ENCODE measurements at places on chromosomes 16 and 17.

GRCh38 chr17:74737299-74738050, 419 bp downstream of the RAB37 start:
- DNase-seq, result peak; percentile 83

- DNase-seq, result no peak
Observed at GRCh38 chr16:50666658-50667496, 14.2 kb downstream of the SNX20 start.

DNA sequence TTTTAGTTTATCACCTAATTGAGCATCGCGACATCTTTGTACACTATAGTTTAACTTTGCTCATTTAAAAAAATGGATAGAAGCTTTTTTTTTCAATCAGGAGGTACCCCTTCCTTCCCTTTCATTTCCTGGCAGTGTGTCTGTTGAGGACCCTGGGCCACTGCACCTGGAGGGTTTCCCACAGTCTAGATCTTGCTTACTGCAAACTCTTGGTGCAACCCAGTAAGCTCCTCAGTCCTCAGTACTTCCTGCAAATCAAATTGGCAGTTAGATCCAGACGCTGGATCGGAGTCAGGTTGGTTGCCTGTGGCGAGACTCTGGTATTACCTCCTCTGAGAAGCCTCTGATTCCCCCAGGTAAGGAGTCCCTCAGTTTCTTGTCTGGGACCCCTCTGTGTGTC, 162.0 kb downstream of the RAB11FIP4 start:
- no peak for DNase-seq

- no peak for DNase-seq
Observed at GRCh38 chr16:67783353-67783725, 23.0 kb downstream of the RANBP10 start.

DNA sequence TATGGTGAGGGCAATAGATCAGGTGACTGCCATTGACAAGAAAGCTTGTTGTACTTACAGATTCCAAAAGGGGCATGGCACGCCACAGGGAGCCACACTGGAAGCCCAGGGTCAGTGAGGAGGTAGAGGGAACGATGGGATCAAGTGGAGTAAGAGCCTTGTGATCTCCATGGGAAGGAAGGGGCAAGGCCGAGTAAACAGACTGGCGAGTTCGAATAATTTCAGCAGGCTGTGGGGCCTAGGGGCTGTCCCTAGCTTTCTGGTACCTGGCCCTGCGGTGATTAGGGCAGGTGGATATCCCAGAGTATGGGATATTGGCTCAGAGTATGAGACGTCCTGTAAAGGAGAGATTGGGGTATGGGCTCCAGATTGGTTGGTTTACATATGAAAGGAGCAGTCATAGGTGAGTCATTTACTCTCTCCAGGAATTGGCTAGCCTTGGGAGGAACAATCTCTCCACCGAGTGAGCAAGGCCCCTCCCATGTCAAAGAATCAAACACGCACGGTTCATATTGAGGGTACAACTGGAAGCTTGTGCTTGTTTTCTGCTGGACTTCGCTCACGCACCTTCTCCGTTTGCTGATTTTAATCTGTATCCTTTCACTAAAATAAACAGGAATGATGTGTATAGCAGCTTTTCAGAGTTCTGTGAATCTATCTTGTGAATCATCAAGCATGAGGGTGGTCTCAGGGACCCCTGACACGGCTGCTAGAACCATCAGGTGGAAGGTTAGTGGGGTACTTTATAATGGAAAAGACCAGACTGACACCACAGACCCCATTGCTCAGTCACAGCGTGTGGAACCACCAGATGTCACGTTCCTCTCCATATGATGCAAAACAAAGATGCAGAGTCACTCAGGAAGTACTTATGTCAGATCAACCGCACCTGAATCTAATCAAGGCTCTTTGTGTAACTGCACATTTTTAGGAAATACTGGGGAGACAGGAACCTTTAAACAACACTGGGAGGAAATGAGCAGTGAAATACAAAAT, 27.9 kb downstream of the GABARAPL2 start:
- peak; percentile 63 for DNase-seq

DNA sequence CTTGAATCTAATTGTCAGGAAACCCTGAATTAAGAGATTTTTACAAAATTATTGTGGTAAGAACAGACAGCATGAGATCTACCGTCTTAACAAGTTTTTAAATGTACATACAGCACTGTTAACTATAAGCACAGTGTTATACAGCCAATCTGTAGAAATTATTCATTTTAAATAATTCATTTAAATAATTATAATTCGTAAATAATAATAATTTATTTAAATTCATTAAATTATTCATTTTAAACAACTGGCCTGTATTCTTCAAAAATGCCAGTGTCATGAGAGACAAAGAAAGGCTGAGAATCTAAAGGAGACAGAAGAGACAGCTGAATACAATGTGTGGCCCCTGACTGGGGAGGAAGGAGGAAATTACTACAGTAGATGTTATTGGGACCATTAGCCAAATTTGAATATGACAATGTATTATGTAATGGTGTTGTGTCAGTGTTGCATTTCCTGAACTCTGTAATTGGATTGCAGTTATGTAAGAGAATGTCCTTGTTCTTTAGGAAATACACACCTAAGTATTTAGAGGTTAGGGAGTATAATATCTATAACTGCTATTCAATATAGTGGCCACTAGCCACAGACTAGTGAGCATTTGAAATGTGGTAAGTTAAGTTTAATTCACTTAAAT, 2.3 kb downstream of the RSAD1 start:
- no peak for DNase-seq

- DNase-seq, result no peak
Observed at GRCh38 chr16:27398894-27399853, 2.8 kb upstream of the IL21R start.

- DNase-seq, result peak; percentile 36
Observed at GRCh38 chr17:13671771-13672170, 70.0 kb upstream of the HS3ST3A1 start.

GRCh38 chr17:3024346-3024745, 39.1 kb downstream of the OR1D5 start:
- DNase-seq, result no peak

GRCh38 chr16:19784183-19784736, 66.2 kb downstream of the IQCK start:
- no peak for DNase-seq

- DNase-seq, result no peak
Observed at GRCh38 chr17:74006371-74006770, 197.1 kb upstream of the RPL38 start.

- no peak for DNase-seq
Observed at GRCh38 chr17:76633628-76634328, 9.8 kb downstream of the ST6GALNAC1 start.

DNA sequence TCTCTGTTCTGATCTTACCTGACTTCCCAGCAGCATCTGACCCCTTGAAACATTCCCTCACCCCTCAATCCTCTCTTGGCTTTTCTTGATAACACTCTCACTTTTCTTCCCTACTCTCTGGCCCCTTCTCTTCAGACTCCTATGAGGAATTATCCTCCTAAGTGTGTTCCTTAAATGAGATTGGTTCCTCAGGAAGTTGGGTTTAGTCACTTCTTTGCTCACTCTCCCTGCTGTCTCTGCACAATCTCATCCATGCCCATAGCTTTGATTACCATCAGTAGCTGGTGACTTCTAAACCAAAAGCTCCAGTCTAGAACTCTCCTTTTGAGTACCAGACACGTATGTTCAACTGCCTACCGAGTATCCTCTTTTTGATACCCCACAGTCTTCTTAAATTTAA, 13.0 kb downstream of the MED24 start:
- DNase-seq, result no peak

DNA sequence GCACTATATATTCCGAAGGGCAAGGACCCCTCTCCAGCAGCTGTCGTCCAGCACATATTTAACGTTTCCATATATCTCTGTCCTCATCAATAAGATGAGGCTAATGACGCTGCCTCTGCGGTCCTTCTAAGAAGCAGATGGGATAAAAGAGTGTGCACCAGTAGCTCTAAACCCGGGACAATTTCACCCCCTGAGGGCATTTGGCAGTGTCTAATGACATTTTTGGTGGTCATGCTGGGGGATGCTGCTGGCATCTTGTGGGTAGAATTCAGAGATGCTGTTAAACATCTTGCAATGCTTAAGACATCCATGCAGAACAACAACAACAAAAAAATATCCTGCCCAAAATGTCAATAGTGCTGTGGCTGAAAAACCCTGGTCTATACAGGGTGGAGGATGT, 372.9 kb downstream of the CDH13 start:
- no peak for DNase-seq

Measured in ELF-1 (cell line).